ENCODE measurements at places on chromosomes 16 and 17.

DNA sequence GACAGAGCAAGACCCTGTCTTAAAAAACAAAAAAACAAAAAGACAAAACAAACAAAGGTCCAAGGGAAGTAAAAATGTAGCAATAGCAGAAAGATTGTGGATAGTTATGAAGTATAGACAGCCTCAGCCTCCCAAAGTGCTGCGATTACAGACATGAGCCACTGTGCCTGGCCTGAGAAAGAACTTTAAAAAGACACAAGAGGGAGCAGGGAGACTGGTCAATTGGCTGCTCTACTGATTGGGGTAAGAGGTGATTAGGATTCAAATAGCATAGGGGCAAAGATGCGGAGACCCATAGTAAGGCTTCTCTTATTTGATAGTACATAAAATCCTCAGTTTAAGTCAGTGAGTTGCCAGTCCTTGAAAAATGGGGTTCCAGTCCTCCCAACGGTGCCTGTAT lies 518.2 kb upstream of the GOT2 start:
- DNase-seq = no peak

DNA sequence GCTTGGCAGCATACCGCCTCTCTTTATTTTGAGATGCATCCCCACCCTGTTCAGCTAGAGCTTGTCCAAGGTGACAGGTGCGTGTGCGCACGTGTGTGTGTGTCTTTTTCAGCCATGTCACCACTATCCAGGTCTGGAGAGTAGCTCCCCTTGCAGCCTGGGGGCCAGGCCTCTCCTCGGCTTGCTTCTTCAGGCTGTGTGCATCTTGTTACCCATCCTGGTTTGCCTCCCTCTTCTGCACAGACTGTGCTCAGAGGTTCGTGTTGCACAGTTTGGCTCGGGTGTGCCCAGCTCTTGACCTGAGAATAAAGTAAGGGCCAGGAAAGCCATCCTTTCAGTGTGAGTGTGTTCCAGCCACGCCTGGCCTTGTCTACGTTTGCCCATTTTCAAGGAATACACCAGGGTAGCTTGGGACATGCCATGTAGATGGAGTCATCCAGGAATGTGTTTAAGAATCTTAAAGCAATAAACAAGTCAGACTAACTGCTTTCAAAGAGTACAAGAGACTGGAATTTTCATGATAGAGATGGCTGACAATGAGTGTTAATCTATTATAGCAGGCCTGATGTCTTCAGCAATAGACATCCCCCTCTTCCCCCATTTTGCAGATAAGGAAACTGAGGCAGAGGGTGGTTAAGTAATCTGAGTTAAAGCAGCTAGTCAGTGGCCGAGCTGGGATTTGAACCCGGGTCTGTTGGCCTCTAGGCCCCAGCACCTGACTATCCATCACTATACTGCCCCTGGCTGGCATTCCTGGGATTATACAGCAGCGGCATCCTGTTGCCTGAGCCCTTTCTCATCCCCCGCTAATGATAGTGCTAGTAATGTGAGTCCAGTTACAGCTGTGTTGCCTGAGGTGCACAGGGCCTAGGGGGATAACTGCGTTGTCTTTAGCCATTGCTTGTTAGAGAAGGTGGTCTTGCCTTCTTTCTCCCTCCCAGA lies 77.9 kb downstream of the KSR1 start:
- no peak for DNase-seq

DNA sequence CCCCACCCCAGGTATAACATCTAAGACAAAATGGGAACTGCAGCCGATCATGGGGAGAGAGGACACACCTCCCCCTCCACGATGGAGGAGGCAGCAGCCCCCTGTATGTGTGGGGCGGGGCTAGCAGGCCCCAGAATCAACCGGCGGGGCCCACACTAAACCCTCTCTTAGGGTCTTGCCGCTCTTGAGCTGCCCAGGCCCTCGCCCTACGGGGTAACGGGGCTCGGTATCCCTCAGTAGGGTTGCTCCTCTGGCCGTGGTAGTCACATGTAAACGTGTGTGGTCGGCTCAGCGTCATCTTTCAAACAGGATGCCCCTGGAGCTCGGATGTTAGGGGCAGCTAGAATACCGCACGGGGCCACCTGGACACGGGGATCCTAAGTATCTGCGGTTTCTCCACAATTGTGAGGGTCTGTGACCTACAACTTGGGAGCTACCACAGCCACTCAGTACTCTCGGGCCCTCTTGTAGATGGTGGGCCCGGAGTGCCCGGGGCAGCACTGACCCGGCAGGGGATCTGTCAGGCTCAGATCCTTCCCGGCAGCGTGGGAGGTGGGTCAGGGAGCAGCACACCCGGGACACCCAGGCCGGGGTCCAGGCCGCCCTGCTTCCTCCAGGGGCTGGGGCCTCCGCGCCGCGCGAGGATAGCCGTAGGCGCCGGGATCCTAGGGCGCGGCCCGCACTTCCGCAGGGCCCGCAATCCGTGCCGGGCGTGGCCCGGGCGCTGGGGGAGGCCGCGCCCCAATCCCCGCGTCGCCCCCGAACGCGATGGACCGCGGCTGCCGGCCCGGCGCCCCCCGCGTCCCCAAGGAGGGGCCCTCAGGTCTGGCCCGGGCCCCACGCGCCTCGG lies 781 bp downstream of the ARHGDIA start:
- DNase-seq = peak; percentile 43

DNA sequence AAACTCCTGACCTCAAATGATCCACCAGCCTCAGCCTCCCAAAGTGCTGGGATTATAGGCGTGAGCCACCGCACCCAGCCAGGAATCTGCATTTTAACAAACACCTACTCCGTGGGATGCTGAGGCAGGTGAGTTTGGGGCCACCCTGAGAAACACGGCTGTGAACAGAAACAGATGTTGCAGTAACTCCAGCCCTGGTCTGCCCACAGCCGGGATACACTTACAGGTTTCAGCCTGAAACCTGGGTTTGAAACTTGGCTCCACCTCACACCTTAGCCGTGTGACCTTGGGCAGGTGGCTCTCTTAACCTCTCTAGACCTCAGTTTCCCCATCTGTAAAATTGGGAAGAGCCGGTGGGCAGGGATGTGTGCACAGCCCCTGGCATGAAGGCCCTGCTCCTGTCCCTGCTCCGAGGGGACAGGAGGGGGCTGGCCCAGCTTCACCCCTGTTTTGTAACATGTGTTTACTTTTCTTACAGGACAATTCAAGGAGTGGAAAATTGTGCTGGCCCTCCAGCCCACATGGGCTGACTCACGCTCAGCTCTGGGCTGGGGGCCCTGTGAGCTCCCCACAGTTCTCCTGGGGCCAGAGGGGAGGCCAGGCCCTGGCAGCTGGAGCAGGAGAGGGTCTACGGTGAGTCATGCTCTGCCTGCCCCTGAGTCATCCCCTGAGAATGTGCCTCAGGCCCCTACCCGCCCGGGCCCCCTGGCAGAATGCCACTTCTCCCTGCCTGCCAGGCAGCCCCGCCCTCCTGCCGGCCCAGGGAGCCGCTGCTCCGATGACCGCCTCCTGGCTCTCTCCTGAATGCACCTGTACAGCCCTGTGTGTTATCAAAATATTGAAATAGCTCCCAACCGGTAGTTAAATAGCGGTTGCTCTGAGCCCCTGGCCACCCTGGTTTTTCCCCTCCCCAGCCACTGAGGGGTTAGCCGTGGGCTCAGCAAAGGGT lies 7.7 kb upstream of the PPL start:
- no peak for DNase-seq

GRCh38 chr17:10661437-10661836 lies 4.3 kb upstream of the MYH3 start:
- no peak for DNase-seq

DNA sequence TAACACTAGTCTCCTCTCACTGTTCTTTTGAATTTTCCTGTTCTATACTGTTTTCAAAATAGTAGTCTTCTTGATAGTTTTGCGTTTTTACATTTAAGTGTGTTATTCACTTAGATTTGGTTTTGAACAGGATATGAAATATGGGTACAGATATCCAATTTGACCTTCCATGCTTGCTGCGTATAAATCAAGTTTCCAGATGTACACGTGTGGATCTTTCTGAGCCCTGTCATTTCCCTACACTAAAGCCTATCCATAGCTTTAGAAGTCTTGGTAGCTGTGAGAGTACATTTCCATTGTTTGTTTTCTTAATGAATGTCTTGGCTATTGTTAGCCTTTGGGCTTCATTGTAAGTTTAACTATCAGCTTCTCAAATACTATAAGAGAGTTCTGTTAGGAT lies 20.4 kb downstream of the CYLD start:
- no peak for DNase-seq

DNA sequence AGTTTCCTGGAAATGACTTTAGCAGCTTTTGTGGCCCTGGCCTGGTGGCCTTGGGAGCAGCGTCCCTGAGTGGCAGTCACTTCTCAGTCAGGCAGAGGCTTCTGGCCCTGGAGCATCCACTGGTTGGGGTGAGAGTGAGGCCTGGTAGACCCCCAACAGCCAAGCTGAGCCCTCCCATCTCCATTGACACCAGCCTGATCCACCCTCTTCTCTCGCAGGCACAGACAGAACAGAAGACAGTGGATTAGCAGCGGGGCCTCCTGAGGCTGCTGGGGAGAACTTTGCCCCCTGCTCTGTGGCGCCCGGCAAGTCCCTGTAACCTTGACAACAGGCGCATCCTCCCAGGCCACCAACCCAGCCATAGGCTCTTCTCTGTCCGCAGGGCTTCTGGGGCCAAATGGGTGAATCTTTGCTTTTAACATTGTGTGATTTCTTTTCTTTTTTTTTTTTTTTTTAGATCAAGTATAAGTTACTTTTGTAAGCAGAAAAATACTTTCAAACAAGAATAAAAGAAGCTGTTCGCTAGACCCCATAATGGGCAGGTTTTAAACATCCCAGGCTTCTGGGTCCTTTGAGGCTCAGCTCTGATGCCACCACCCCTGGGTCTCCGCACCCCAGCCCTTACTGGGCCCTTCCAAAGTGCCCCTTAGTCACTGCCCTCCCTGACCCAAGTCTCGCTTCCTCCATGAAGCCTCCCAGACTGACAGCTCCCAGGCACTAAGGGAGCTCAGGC lies 12.7 kb upstream of the FLYWCH1 start:
- DNase-seq = no peak

GRCh38 chr17:62091804-62092203 lies 26.7 kb upstream of the MED13 start:
- DNase-seq = no peak

- no peak for DNase-seq
Measured at GRCh38 chr17:32944248-32945020, 16.5 kb downstream of the TMEM98 start.

- no peak for DNase-seq
Measured at GRCh38 chr17:77359236-77359635, 218.5 kb downstream of the SEC14L1 start.

GRCh38 chr16:87317750-87318644 lies 805 bp upstream of the C16orf95 start:
- no peak for DNase-seq

GRCh38 chr17:65231662-65232335 lies 94.6 kb downstream of the RGS9 start:
- DNase-seq = no peak

DNA sequence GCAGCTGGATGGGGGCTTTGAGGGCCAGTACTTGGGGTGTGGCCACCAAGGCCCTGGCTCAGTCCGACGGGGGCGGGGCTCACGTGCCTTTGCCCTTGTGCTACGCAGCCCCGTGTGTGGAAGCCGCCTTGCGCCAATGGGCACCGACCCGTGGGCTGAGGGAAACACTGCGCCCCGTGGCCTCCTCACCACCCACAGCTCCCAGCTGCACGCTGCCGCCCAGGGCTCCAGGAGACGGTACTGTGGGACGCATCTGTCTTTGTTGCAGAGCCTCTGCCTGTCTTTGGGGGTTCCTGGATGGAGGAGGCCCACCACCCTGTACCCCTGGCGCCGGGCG lies 7.6 kb downstream of the CDH15 start:
- no peak for DNase-seq

- DNase-seq = peak; percentile 38
Measured at GRCh38 chr17:57009737-57010445, 32.0 kb downstream of the SCPEP1 start.

GRCh38 chr16:71264299-71264698 lies 24.9 kb downstream of the CMTR2 start:
- no peak for DNase-seq

- no peak for DNase-seq
Measured at GRCh38 chr17:11130367-11130766, 110.6 kb upstream of the SHISA6 start.

DNA sequence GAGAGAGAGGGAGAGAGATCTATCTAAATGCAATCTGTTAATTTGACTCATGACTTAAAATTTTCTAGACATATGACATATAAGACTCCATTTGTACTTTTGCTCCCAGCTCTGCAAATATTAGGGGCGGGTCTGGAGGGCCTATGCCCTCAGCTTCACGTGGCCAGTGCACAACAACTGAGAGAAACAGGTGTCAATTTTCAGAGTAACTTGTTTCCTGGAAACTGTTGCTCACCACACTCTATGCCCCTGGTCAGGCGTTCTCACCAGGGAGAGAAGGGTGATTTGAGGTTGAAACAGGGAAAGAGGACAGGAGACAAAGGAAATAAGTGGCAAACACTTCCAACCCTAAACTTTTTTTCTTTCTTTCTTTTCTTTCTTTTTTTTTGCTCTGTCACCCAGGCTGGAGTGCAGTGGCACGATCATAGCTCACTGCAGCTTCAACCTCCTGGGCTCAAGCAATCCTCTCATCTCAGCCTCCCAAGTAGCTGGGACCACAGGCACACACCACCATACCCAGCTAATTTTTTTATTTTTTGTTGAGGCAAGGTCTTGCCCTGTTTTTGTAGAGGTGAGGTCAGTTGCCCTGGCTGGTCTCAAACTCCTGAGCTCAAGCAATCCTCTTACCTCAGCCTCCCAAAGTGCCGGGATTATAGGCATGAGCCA lies 270.0 kb downstream of the SLC39A11 start:
- DNase-seq = no peak

- DNase-seq = no peak
Measured at GRCh38 chr16:787978-788398, at the start of gene RPUSD1. Gene RPUSD1 (minus strand): TSS chr16:788381. CDS start chr16:787737, 644 bp downstream.

GRCh38 chr16:66032841-66033240 lies 333.6 kb upstream of the CDH5 start:
- no peak for DNase-seq

DNA sequence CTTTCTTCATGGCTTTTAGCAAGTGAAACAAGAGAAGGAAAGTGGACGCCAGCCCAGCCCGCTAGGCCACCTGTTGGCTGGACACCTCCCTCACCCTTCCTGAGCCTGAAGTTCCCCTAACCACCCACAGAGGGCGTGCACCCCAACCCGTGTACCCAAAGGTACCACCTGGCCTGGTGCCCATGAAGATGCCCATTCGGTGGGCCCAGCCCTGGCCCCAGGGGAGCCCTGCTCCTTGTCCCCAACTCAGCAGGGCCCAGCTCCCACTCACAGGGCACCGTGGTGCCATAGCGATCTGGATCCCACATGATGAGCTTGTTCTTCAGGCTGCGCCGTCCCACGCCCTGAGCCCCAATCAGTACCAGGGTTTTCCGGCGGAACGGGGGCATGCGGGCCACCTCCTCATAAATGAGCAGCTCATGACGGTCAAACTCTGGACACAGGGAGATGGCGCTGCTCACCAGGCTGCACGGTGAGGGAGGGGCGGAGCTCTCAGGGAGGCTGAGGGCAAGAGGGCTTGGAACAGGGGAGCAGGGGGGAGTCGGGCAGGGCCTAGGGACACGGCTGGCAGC lies 26.8 kb downstream of the MPP2 start:
- peak; percentile 12 for DNase-seq

DNA sequence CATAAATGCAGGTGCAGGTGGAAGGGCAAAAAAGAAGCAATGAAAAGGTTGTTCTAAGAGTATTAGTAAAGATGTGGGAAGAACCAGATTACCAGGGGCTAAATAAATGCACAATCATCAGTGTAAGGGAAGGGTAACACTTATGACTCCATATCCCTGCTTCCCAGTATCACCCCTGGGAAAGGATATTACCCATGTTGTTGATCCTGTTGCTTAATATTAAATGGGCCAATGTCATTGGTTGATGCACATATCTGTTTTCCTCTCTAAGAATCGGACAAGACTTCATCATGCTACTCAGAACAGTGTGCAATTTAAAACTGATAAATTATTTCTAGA lies 34.7 kb upstream of the ABCA6 start:
- no peak for DNase-seq

All from naive B cell (primary cell).